ENCODE measurements at places on chromosomes 2 and 18.
A peak's percentile ranks its signal among the peaks of the same experiment; 100 is the strongest.

GRCh38 chr2:242063850-242064249 is 194.3 kb downstream of the RTP5 start:
- DNase-seq = no peak

GRCh38 chr2:238916875-238917590 is 69.1 kb downstream of the TWIST2 start:
- DNase-seq = no peak

DNA sequence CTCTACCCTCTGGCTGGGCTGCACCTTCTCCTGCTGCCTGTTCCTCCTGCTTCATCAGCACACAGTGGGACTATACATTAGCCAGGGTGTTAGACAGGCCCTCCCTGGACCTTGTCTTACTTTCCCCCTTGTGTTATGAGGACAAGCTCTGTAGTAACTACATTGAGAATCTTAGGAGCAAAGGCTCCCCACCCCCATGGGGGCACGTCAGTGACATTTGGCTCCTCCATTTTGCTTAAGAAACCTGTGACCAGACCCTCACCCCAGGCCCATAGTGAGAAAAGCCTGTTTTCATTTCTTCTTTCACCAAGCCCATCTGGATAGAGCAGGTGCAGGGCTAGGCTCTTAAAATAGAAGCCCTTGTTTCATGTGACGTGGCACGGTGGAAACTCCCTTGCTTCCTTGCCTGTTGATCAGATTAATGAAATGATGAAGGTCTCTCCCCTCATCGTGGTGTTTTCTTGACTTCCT is 146.7 kb downstream of the RPIA start:
- DNase-seq = no peak

DNA sequence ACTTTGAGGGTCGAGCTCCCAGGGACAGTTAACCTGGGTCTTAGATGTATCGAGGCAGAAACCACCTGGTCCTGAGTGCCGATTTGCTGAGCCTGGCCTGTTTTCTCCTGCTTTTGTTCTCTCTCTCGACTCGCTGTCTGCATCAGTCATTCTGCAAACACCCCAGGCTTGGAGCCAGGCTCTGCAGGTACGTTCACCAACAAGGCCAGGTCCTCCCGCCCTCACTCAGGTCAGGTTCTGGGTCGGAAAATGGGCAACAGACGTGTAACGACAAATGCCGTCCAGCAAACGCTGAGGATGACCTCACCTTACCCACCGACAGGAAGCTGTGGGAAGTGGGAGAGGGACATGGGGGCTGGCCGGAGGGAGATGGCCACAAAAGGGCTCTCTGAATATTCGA is 57.7 kb upstream of the PXDN start:
- no peak for DNase-seq

DNA sequence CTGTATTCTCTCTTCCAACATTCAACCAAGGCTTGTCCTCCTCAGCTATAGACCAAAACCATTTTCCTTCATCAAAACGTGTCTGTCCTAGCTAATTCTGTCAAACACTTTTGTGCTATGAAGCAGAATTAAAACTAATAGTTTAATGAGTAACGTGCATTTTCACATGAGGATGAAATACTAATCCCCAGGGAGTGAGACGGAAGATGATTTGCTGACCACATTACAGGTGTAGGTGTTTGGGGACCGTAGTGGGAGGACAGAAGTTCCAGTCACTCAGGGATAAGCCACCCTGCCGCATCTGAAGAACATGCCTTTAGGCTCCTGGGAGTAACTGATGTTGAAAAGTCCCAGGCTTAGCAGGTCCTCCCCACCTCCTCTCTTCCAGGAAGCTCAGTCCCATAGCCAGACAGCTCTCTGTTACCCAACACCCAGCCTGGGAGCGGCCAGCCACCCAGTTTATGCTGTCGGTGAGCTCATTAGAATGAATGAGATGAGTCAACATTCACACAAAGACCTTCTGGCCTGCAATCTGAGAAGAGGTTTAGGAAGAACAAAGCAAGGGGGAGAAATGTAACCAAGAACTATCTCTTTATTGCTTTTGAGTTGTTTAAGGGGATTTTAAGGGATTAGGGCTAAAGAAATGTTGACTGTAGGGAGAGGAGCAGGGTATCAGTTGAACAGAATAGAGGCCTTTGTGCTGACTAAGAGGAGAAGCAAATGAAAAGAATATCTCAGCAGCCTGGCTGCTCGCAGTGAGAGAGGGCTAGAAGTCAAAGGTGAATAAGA is 122.5 kb downstream of the FOXI3 start:
- DNase-seq = no peak

- DNase-seq = peak; percentile 26
These were observed 29.8 kb upstream of the MRPL33 start for GRCh38 chr2:27741673-27742072.

DNA sequence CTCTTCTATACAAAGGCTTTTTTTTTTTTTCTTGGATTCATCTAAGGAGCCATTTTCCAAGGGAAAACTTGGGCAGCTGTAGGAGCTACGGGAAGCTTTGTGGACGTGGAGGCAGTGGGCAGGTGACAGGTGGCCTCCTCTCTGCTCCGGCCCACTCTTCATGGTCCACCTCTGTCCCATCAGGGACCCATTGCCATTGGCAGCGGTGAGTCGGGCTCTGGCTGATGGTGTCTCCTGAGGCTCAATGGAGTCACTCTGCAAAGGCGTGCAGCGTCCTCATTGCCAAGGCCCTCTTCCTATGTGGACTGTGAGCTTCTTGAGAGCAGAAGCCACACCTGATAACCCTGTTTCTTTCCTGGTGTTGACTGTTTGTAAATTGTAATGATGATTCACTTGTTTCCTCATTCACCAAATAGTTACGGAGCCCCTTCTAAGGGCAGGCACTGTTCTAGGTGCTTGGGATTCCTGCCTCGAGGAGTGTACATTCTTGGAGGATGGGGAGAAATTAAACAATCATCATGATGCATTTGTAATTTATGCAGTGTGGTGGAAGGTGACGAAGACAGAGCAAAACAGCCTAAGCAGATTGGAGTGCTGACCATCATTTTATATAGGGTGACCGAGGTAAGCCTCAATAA is 240.3 kb upstream of the HS6ST1 start:
- DNase-seq = no peak

GRCh38 chr18:40672590-40672989 is 1282.4 kb upstream of the PIK3C3 start:
- DNase-seq = no peak

DNA sequence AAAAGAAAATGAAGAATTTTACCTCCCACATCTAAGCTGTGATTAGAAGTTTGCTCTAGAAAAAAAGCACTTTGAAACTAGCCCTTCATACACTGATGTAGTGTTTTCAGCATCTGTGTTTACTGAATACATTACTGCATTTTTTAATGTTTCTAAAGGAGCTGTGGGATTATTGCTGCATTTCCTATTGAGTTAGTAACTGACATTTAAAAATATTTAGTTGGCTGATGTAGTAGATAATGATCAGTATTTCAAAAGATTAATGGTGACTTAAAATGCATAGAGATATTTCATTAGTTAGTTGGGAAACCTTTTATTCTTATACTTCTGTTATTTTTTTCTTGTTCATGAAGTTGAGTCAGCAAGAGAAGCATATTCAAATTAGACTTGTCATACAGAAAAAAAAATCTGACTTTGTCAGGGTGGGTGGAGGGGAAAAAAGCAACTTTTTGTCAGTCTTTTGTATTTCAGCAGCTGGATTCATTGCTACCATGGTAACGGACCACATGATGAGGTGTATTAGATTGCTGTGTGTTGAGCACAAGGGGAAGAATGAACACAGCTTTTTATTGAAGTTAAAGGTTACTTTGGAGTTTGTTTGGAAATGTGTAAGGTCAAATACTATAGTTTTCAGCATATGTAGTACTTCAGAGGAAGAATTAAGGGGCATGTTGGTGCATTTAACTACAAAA is at the start of gene DTNA:
Gene DTNA (plus strand): TSS at position 549 of the 692 bp plus-strand sequence. CDS start 45,679 bp downstream, outside the sequence.
- DNase-seq = peak; percentile 65

DNA sequence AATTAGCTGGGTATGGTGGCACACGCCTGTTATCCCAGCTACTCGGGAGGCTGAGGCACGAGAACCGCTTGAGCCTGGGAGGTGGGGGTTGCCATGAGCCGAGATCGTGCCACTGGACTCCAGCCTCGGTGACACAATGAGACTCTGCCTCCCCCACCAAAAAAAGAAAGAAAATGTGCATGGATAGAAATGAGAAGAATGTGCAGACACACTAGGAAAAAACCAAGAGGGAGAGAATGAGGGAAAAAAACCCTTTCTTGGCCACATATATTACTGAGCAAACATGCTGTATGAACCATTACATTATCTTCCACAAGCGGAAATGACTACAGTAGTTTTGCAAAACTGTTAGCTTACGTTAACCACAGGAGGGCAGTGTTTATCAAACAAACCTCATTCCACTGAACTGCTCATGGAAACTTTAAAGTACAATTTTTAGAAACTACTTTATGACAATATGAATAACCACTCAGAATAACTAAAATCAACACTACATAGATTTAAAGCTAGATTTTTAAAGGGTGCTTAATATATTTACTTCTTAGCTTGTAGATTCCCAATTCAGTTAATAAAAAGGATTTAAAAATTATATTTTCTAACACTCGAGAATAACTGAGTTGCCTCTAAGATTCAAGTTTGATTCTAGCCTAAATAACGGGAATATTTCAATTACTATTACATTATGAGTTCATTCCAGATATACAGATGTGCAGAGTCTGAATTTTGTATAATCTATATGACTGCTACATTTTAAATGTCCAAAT is 26.4 kb downstream of the ASXL2 start:
- DNase-seq = peak; percentile 86

GRCh38 chr2:106954304-106954703 is 68.3 kb upstream of the ST6GAL2 start:
- DNase-seq = no peak

GRCh38 chr2:205755923-205756322 is 73.6 kb downstream of the NRP2 start:
- DNase-seq = no peak

- DNase-seq = no peak
These were observed 118.6 kb downstream of the MCFD2 start for GRCh38 chr2:46796843-46797625.

- DNase-seq = no peak
These were observed 266.9 kb downstream of the DSC3 start for GRCh38 chr18:30775629-30776028.

- DNase-seq = no peak
These were observed 77.2 kb downstream of the MDH1 start for GRCh38 chr2:63665846-63666475.

DNA sequence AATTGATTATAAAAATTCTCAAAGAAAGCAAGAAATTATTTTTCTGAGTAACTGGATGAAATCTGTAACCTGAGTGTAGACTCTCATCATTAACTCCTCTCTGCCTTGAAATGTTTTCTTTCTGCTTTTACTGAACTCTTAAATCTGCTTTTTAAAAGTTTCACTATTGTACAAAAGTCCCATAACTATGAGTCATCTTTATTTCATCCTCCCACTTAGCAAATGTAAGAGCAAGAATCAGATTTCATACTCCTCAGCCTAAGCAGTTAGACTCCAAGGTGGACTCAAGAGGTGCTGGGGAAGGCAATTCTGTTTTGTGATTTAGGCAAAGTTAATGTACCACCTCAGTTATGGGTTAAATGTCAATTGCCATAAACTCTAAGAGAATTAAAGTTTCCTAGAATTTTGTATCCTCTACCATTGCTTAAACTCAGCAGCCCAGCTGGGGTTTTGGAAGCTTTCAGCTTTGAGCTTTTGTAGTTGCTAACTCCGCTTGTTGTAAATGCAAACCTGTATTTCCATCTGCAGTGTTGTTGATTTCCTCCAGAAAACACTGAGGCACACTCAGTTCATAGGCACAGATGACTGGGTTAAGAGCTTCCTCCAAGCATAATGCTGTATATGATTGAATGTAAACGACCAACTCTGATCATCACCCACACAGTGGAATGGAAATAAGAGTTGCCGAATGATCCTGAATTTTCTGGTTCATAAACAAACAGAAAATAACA is 268.8 kb downstream of the ARHGAP15 start:
- no peak for DNase-seq

GRCh38 chr2:17793296-17793695 is 23.0 kb upstream of the MSGN1 start:
- DNase-seq = no peak

GRCh38 chr18:73646196-73646595 is 501.4 kb downstream of the FBXO15 start:
- DNase-seq = no peak

Measured in SK-MEL-5 (cell line).